Activated CD4-positive, alpha-beta T cell treated with anti-CD3 and anti-CD28 coated beads for 36 hours (primary cell): ENCODE measurements at places on chromosomes 6 and 20.
A peak's percentile ranks its signal among the peaks of the same experiment; 100 is the strongest.

DNA sequence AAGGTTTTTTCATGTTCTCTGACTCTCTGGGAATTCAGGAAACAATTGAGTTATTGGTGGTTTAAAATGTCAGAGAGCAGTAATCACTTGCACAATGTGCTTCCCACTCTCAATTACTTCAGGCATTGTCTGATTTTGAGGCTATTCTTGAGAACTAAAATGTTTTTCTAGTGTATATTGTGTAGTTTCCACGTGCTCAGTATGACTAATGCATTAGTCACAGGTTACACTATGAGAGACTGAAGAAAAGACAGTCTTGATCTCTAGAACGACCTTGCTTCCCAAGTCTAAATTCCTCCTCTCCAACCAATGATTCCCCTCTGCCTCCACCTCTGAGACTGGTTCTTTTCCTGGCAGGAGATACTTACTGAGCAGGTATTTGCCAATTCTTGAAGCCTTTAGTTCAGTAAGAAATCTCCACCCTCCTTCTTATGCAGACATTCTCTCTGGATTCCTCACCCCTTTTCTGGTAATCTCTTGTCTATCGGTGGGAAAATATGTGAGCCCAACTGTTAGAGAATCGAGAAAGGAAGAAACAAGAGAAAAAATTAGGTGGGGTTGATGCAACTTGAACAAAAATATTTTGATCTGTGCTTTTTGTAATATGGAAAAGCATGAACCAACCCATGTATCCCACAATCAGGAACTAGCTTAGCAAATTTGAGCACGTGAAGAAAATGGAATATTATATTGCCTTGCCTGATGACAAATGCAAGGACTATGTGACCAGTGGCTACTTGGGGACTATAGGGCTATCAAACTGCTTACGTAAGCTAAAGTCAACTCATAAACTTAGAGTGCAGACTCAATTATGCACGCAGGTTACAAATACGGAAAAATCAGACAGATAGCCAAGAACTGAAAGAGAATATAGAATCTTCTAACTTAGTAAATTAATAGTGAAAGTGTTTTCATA, 61.1 kb upstream of the SLC22A16 start:
- no peak overlapping the region for H3K27ac ChIP-seq
- no peaks in the 10 kb centered on the region for H3K27me3 ChIP-seq
- H3K36me3 ChIP-seq: no peaks in the 10 kb centered on the region
- H3K4me3 ChIP-seq: no peak overlapping the region
- H3K4me1 ChIP-seq: peaks cover 39% of the 10 kb centered on the region

- H3K4me1 ChIP-seq: no peaks in the 10 kb centered on the region
- peak; percentile 33 for DNase-seq
- H3K27ac ChIP-seq: no peak overlapping the region
- H3K27me3 ChIP-seq: no peaks in the 10 kb centered on the region
Observed at GRCh38 chr20:22905658-22906057, 129.5 kb upstream of the SSTR4 start.

DNA sequence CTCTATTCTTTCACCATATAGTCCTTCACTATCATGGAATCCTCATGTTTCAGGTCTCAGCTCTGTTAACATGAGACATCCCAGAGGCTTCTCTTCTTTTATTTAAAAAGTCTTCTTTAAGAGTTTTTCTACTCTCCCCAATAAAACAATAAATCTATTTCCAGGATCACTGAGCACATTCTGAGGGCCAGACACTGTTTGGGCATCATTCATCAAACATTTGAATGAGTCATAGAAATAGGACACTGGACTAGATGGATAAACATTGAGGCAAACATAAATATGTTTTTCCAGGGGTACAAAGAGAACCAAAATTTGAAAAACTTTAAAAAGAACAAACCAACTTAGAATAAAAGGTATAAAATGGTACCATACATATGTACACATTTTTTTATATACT, 554.4 kb downstream of the KIF16B start:
- H3K36me3 ChIP-seq: no peaks in the 10 kb centered on the region
- DNase-seq: no peak
- no peak overlapping the region for H3K27ac ChIP-seq
- H3K4me3 ChIP-seq: no peak overlapping the region
- no peaks in the 10 kb centered on the region for H3K4me1 ChIP-seq
- peaks cover 1% of the 10 kb centered on the region for H3K27me3 ChIP-seq

DNA sequence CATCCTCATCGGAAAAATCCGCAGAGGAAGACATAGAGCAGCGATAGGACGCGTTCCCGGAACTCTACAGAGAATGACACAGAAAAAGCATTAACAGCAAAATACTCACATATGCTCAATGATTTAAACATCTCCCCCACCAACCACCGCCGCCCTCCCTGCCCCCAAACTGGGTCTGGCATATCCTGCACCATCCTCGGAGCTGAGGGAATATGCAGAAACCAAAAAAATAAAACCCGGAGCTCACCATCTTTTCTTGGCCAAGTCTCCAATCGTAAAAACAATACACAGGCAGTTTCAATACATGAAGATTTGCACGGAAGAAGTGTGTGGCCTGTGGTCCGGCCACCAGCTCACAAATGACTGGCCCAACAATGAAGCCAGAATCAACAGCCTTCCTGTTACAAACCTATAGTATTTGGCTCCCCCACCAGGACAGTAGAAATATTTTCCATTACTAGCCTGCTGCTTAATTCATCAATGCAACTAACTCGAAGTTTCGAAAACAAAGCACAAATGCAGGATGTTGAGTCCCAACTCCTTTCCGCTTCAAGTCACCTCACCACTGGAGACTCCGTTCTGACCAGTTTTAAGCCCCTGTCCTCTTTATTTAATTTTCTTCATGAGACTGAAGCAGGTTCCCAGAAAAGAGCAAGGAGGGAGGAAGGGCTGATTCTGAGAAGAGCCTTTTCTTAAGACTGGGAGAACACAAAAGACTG, 103.2 kb upstream of the BEND6 start:
- H3K27ac ChIP-seq: peak overlapping the region; percentile 43
- peaks cover 19% of the 10 kb centered on the region for H3K4me1 ChIP-seq
- peak; percentile 61 for DNase-seq
- H3K36me3 ChIP-seq: no peaks in the 10 kb centered on the region
- peak overlapping the region; percentile 55 for H3K4me3 ChIP-seq

DNA sequence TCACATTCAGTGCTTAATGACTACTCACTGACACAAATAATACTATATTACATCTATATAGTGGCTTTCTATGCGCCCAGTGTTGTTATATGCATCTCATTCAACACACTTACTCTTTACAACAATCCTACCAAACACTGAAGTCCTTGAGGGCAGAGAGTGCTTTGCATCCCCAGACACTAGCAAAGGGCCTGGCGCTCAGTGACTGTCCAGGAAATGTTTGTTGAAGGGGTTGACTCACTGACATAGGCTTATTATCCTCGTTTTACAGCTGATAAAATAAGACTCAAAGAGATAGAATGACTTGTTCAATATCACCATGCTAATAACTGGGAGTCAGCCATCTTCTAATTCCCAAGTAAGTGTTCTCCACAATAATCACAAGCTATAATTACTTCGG, 163.3 kb downstream of the ARHGAP18 start:
- H3K27me3 ChIP-seq: no peaks in the 10 kb centered on the region
- H3K27ac ChIP-seq: no peak overlapping the region
- H3K4me3 ChIP-seq: no peak overlapping the region

- no peak overlapping the region for H3K4me3 ChIP-seq
- H3K36me3 ChIP-seq: no peaks in the 10 kb centered on the region
- no peaks in the 10 kb centered on the region for H3K4me1 ChIP-seq
- H3K27me3 ChIP-seq: peaks cover 2% of the 10 kb centered on the region
Observed at GRCh38 chr6:96809119-96809518, 28.2 kb downstream of the GPR63 start.

DNA sequence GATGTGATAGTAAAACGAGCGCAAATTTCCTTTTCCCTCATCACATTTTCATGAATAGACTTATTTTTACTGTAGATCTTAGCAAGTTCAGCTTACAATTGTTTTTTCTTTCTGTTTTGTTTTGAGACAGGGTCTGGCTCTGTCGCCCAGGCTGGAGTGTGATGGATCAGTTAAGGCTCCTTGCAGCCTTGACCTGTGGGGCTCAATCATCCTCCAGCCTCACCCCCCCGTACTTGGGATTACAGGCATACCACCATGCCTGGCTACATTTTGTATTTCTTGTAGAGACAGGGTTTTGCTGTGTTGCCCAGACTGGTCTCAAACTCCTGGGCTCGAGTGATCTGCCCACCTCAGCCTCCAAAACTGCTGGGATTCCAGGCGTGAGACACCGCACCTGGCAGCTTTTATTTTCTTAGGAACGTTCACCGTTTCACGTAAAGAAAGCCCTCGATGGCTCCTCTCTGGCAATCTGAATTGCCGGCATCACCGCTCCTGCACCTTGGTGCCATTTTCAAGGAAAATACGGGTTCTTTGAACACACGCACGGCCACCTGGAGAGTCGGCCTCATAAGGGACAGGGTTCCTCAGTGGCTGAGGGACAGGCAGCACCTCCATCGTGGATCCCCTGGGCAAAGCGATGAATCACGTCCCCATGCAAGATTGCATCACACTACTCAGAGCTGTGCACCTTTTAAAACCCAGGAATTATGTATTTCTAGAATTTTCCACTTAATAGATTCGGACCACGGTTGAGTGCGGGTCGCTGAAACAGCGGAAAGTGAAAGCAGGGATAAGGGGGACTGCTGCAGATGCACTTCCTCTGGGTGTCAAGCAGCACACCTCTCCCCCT, 78.7 kb downstream of the IRF4 start:
- H3K36me3 ChIP-seq: no peaks in the 10 kb centered on the region
- no peak overlapping the region for H3K4me3 ChIP-seq
- peaks cover 9% of the 10 kb centered on the region for H3K27me3 ChIP-seq

DNA sequence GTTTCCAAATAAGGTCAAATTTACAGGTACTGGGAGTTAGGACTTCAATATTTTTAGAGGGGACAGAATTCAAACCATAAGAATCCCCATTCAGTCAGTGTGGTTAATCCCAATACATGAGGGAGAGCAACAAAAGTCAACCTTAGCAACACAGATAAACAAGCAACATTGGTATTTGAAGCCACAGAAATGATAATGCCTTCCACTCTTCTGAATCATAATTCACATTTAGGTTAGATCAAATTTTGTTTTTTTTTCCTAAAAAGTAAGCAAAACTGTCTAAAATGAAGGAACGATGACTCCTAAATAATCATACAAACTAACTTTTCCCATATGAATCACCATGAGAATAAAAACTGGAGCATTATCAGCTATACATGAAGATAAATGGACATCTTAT, 246.0 kb upstream of the TENT5A start:
- H3K4me1 ChIP-seq: peaks cover 3% of the 10 kb centered on the region
- DNase-seq: no peak
- no peaks in the 10 kb centered on the region for H3K36me3 ChIP-seq
- H3K27me3 ChIP-seq: no peaks in the 10 kb centered on the region
- H3K27ac ChIP-seq: no peak overlapping the region
- no peak overlapping the region for H3K4me3 ChIP-seq

DNA sequence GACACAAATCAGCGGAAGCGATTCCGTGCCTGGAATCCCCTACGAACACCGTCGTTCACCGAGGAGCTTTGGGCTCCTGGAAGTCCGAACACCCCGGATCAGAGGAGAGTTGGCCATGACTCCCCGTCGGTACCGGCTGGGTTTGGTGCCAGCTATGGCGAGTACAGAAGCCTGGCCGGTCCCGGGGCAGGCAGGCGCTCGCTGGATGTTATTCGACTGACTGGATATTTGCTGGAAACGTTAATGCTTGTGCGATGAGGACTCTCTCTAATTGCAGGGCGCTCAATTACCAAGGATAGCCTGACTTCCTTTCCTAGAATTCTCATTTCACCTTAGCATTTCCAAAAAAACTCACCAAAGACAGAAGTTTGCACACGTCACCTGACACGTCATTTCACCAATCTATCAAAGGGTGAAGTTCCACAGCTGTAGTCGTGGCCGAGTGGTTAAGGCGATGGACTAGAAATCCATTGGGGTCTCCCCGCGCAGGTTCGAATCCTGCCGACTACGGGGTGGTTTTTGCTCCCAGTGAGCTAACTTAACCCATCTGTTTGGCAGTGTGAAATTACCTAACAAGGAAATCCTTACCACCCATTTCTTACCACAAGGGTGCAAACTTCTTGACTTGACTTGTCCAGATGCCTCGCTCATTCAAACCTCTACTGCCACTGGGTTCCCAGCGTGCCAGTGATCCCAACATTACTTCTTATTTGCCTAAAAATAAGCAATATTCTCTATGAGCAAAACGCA, 22.7 kb upstream of the ZNF184 start:
- peaks cover 17% of the 10 kb centered on the region for H3K4me1 ChIP-seq
- H3K36me3 ChIP-seq: peaks cover 3% of the 10 kb centered on the region
- H3K27me3 ChIP-seq: peaks cover 26% of the 10 kb centered on the region
- H3K27ac ChIP-seq: peak overlapping the region; percentile 29

- no peak overlapping the region for H3K4me3 ChIP-seq
- H3K4me1 ChIP-seq: peaks cover 49% of the 10 kb centered on the region
- no peaks in the 10 kb centered on the region for H3K27me3 ChIP-seq
- no peak overlapping the region for H3K27ac ChIP-seq
- H3K36me3 ChIP-seq: peaks cover 19% of the 10 kb centered on the region
Observed at GRCh38 chr6:144602523-144603180, 317.5 kb downstream of the UTRN start.

GRCh38 chr6:161444464-161444863, 170.6 kb upstream of the AGPAT4 start:
- H3K27me3 ChIP-seq: no peaks in the 10 kb centered on the region
- H3K4me1 ChIP-seq: no peaks in the 10 kb centered on the region
- H3K27ac ChIP-seq: no peak overlapping the region
- no peaks in the 10 kb centered on the region for H3K36me3 ChIP-seq
- no peak overlapping the region for H3K4me3 ChIP-seq

- H3K4me3 ChIP-seq: no peak overlapping the region
- H3K27me3 ChIP-seq: no peaks in the 10 kb centered on the region
- no peaks in the 10 kb centered on the region for H3K4me1 ChIP-seq
- H3K36me3 ChIP-seq: no peaks in the 10 kb centered on the region
- DNase-seq: no peak
Observed at GRCh38 chr6:33610779-33611732, 10.1 kb upstream of the ITPR3 start.

GRCh38 chr20:35226126-35226883, at the start of gene MMP24:
Gene MMP24 (plus strand): TSS chr20:35226690. CDS start chr20:35226739, 49 bp downstream.
- peaks cover 6% of the 10 kb centered on the region for H3K4me1 ChIP-seq
- peaks cover 32% of the 10 kb centered on the region for H3K27me3 ChIP-seq
- H3K27ac ChIP-seq: no peak within 1 kb of the TSS
